ENCODE measurements at places on chromosomes 3 and 15. TPM values are rescaled to one million over a fixed set of nuclear protein-coding genes. Genes with fewer than 3 reads are reported as not detected.

Gene IGSF11
- total RNA-seq = not detected

Gene ATP13A5
- not detected for total RNA-seq

Gene TAGLN3
- not detected for total RNA-seq

Gene XCR1
- not detected for total RNA-seq

Gene ILDR1
- 0.23 TPM for total RNA-seq

Gene GOLGA6L7
- not detected for total RNA-seq

Gene LAMB2
- total RNA-seq = 264 TPM

Gene SCG5
- 4.0 TPM for total RNA-seq

Gene DGKG
- not detected for total RNA-seq

Gene GRIP2
- total RNA-seq = not detected
